ENCODE measurements at places on chromosomes 7 and 10.

- DNase-seq = peak; percentile 40
These were observed 98.2 kb upstream of the PRKCQ start for GRCh38 chr10:6678211-6678803.

DNA sequence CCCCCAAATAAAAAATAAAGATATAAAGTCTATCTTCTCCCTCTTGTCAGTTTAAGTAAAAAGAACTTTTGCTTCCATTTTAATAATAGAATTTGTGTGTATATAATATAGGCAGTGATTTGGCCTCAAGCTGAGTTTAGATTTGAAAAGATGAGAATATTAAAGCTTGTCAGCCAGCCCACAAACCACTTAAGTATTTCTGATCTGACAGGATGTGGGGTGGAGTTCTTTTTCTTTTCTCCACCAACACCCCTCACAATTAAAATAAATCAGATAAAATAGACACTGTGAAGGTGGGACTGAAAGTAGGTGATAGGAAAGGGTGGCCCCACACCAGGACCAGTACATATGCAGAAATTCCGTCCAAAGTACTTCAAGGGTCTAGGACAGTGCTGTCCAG lies 714.1 kb downstream of the AUTS2 start:
- DNase-seq = no peak

DNA sequence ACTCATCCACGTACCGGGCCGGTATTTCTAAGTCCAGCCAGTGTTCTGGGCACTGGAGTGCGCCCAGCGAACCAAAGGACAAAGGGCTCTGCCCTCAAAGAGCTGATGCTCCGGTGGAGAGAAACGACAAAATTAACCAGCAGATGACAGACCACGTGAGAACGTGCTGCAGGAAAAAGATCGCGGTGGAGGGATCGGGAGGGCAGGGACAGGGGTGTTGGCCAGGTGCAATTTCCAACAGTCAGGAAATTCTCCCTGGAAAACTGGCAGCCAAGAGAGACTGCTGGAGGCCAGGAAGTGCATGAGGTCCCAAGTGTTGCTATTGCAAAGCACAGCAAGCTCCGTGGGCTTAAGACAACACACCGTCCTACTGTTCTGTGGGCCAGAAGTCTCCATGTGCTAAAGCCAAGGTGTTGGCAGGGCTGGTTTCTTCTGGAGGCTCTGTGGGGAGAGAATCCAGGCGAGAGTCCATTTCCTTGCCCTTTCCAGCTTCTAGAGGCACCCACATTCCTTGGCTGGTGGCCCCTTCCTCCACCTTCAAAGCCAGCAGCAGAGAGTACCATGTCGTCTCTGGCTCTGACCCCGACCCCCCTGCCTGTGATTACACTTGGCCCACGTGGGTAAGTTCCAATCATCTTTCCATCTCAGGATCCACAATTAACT lies 21.3 kb upstream of the AMZ1 start:
- no peak for DNase-seq

GRCh38 chr10:106570268-106570667 lies 594.2 kb downstream of the SORCS1 start:
- no peak for DNase-seq

DNA sequence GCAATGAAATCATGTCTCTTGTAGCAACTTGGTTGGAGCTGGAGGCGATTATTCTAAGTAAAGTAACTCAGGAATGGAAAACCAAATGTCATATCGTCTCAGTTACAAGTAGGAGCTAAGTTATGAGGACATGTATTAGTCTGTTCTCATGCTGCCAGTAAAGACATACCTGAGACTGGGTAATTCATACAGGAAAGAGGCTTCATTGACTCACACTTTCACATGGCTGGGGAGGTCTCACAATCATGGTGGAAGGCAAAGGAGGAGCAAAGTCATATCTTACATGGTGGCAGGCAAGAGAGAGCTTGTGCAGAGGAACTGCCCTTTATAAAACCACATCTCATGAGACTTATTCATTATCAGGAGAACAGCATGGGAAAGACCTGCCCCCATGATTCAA lies 370.1 kb upstream of the PRKCQ start:
- DNase-seq = no peak

GRCh38 chr10:6328699-6329423 lies 126.1 kb downstream of the PFKFB3 start:
- DNase-seq = no peak

- no peak for DNase-seq
These were observed 89.7 kb upstream of the GHITM start for GRCh38 chr10:84049645-84050011.

DNA sequence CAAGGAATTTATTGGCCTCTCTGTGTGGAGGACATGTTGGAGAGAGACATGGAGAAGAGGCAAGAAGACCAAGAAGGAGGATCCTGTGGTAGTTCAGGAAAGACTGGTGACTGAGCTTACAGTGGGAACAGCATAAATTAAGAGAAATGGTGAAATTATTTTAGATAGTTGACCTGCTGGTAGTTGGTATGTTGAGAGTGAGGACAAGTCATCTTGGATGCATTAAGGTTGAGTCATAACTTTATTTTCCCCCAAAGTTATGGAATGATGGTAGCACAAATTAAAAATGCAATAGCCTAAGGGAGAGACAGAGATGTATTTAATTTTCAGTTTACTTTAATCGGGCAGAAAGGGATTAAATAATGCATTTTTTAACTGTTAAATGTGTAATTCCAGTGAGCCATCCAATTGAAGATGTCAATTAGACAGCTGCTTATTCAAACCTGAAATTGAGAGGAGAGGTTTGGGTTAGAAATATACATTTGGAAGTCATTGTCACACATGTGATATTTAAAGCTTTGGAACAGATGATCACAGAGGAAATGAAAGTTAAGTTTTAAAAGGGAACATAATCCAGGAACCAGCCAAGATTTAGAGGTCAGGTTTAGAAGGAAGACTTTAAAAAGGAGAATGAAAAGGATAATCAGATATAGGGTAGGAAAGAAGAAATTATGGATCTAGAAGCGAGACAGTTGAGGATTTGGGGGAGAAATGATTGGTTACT lies 80.6 kb downstream of the DGKB start:
- no peak for DNase-seq

GRCh38 chr7:25503306-25503705 lies 275.0 kb upstream of the NPVF start:
- DNase-seq = no peak

DNA sequence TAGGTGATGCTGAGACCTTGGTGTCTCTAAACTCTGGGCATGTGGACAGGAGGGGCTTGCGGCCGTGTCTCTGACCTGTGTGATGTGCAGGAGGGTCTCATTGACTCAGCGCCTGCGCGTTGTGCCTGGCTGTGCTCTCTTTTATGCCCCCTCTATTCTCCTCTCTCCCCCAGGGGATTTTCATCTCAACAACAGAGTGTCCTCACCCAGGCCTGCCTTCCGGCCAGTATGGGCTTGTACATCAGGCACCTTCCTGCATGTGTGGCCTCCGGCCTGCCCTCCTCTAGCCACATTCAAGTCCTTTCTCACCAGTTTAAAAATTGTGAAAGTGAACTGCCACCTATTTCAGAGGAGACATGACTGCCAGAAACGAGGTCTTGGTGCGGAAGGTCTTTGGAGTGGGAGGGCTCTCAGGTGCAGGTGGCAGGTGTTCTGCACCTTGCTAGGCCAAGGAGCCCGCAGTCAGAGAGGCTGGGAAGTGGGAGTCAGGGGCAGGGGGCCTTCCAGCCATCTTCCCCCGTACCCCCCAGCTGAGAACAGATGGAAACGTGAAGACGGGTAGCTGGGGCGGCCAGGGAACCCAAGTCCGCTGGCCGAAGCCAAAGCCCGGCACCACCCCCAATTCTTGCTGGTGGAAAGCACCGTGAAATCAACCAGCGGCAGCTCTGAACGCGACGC lies 531 bp upstream of the INTS15 start:
- DNase-seq = no peak

DNA sequence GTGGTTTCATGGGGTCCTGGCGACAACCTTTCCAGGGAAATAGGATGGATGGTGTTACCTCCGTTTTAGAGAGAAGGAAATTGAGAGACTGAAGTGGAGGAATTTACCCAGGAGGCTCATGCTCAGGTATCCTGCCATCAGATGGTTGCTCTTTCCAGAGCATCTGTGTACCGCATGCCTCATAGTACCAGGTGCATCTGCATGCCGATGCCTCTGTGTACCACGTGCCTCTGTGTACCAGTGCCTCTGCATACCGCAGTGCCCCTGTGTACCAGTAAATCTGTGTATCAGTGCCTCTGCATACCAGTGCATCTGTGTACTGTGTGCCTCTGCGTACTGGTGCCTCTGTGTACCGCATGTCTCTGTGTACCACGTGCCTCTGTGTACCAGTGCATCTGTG lies 3.2 kb downstream of the VWA2 start:
- no peak for DNase-seq

DNA sequence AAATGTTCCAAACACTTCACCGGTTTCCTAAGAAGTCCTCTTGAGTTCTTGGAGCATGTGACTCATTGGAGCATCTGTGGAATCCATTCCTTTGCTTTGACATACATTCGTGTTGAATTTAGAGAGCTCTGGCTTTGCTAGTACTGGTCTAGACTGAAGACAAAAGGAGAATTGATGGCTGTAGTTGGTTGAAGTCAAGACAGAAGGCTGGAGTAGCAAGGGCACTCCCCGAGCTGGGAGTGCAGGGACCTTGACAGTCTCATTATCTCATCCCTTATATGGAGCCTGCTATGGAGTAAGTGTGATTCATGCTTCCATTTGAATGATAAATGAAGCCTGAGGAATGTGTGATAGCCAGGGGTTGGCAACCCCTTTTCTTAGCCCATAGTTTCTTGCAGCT lies 1249.1 kb downstream of the TYW1 start:
- no peak for DNase-seq

GRCh38 chr10:58955615-58956014 lies 220.8 kb upstream of the PHYHIPL start:
- no peak for DNase-seq

DNA sequence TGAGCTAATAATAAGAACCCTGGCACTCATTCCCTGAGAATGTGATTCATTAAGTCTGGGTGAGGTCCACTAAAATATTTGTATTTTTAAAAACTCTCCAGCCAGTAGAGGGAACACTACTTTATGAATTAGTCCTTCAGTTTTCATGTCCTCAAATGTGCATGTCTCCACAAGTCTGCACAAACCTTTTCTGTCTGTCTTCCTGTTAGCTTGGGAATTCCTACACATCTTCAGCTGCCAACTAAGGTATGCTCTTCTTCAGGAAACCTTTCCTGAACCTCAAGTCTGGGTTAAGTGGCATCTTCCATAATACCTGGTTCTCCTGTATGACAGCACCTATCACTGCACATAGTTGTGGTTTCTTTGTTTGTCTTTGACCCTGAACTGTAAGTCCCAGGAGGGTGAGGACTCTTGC lies 119.6 kb upstream of the MKX start:
- no peak for DNase-seq

- DNase-seq = no peak
These were observed 125.9 kb upstream of the PPIF start for GRCh38 chr10:79221110-79222051.

- DNase-seq = no peak
These were observed 19.9 kb downstream of the TMEM72 start for GRCh38 chr10:44930904-44931620.

DNA sequence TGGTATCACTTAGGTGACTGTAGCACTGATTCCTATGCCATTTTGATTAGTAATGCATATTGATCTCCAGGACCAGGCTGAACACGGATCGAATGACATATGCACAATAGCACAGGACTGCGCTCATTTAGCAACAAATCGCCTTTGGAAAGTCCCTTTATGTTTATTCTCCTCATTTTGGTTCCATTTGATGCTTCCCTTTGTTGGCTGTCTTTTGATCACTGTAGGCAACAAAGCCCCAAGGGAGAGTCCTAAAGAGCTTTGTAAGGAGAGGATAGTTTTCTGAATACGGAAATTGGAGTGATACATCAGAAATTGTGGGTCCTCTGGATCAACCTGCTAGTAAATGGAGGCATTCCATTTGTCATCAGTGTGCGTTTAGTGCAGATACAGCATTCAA lies 1111.4 kb downstream of the SORCS1 start:
- no peak for DNase-seq

GRCh38 chr7:157652161-157652953 lies 315.6 kb downstream of the DNAJB6 start:
- DNase-seq = no peak

Measured in stimulated activated CD8-positive, alpha-beta memory T cell treated with anti-CD3 and anti-CD28 coated beads, Interleukin-7, amount 100 ng/mL, for 24 hours (primary cell).